Activated T-cell treated with anti-CD3 and anti-CD28 coated beads for 1 hour (primary cell): ENCODE measurements at places on chromosomes 5 and 9.

- no peak for DNase-seq
Measured at GRCh38 chr5:57277085-57277484, 103.2 kb downstream of the GPBP1 start.

- DNase-seq, result no peak
Measured at GRCh38 chr9:89116064-89116804, 62.4 kb downstream of the SHC3 start.

- DNase-seq, result no peak
Measured at GRCh38 chr5:159475026-159475425, 144.7 kb upstream of the IL12B start.

- DNase-seq, result no peak
Measured at GRCh38 chr9:92644278-92644677, 25.7 kb downstream of the IPPK start.

- no peak for DNase-seq
Measured at GRCh38 chr5:79023348-79023747, 38.2 kb upstream of the ARSB start.

DNA sequence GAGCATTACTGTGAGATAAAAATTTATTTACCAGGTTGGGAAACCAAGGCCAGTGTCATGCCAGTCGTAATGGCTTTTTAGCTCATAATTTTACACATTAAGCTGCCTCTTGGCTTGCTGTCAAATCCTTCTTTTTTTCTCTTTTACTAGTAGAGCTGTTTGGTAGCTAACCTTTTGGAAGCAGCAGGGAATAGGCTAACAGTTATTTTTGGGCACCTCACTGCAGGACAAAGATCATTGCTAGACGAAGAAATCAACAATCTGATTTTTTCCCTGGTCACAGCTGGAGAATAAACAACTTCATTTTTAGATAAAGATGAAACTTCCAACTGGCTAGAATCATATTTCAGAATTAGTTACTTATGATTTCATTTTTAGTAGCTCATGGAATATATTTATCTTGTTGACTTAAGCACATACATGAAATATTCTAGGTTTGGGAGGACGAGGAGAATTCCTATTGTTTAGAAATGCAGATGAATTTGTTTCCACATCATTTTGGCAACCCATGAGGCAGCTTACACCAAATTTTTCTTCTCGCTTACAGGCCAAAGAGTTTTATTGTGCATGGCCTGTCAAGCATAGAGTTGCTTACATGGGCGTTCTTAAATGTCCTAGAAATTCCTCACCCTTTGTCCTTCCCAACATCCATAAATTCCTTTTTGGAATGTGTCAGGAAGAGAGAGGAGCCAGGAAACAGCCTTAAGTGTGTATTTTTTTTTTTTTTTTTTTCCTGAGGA, 19.6 kb downstream of the TNC start:
- no peak for DNase-seq

- DNase-seq, result no peak
Measured at GRCh38 chr5:53089481-53089991, 20.0 kb downstream of the MOCS2 start.

DNA sequence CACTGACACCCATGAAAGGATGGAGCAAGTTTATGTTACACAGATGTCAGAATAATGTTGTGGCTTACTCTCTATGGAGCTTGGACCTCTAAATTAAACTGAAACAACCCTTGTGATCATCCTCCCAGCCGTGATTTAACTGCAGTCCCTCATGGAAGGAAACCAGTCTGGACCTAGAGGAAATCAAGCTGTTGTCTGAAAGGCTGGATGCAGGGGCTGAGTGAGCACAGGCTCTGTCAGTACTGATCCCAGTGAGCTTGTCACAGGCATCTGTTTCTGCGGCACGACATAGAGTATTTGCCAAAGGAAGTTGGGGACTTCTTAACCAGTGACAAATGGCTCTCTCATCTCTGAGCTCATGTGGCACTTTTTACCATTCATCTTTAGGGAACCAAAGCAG, 282.9 kb upstream of the MAP3K1 start:
- no peak for DNase-seq

DNA sequence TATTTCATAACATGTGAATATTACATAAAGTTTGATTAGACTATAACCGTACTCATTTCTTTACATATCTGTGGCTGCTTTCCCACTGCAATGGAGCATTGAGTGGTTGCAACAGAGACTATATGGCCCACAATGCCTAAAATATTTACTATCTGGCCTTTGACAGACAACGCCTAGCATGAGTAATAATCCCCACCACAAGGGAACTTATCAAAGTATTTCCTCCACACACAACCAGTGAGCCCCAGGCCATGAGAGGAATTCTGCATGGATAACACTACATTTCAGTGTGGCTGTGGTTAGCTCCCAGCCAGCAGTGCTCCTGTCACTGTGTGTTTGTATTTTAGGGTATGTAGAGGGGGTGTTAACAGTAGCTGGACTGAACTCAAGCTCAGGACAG, 54.8 kb downstream of the FAM81B start:
- DNase-seq, result no peak

- no peak for DNase-seq
Measured at GRCh38 chr5:131393498-131393968, 129.7 kb downstream of the CDC42SE2 start.

DNA sequence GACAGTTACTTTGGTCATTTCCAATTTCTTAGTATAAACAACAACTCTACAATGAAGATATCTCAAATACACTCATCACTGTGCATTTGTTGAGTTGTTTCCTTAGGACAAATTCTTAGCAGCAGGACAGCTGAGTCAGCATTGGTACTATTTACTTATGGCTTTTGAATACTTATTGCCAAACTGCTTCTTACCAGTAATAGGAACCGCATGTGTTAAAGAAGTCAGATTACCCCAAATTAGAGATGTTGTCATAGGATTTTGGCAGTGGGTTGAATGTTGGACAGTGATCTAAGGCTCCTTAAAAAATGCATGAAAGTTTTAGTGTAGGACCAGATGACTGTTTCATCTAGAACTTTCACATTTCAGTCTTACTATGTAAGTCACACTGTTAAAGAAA, 280.1 kb upstream of the DMRT1 start:
- no peak for DNase-seq

GRCh38 chr9:130815242-130815808, 19.7 kb upstream of the ABL1 start:
- DNase-seq, result no peak
